ENCODE measurements at places on chromosomes 7 and 10.

- DNase-seq: no peak
Measured at GRCh38 chr7:139594911-139595476, 71.5 kb downstream of the CLEC2L start.

- no peak for DNase-seq
Measured at GRCh38 chr10:46227571-46227935, 59.2 kb upstream of the ANTXRL start.

DNA sequence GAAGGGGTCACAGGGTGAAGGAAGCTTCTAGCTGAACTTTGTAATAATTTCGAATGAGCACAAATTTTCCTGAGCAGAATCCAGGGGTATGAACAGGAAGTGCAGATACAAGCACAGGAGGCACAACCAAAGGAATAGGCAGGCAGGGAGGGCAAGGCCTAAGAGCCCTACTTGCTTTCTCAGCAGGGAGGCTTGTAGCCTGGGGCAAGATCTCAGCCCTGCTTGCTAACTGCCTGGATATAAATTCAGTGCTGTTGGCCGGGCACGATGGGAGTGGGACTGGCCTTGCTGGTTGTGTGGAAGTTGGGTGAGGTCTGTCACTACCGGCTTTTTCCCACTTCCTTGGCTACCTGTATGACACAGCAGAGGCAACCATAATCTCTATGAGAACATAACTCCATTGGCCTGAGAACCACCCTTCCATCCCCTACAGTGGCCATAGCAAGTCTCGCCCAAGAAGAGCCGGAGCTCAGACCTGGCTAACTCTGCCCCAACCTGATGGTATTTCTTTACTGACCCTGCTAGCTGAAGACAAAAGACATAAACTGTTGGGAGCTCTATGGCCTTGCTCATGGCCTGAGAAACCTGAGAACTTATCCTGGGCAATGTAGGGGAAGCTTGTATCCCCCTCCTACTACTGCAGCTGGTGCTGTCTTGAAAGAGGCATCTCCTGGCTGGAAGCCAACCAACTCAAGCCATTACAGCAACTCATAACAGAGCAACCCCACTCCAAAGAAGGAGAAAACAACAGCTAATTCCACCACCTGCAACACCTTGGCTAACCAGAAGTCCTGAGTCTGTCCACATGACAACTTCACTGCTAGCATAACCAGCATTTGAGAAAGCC, 27.6 kb downstream of the CLDN12 start:
- DNase-seq: peak; percentile 28

DNA sequence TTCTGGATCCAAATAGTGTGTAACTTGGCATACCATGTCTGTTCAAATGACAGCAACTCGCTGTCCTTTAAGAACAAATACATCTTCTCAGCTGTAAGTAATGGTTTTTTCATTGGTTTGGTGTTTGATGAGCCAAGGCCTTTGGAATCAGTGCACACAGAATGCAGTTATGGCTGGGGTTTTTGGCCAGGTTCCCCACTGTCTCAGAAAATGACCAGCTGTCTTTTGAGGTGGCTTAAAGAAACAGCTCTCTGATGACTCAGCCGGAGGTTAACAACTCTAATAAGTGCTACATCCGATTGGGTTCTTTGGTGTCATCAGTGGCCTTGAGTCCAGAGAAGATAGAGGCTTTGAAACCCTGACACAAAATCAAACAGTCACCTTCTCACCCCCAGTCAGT, 688.4 kb downstream of the REEP3 start:
- peak; percentile 8 for DNase-seq

DNA sequence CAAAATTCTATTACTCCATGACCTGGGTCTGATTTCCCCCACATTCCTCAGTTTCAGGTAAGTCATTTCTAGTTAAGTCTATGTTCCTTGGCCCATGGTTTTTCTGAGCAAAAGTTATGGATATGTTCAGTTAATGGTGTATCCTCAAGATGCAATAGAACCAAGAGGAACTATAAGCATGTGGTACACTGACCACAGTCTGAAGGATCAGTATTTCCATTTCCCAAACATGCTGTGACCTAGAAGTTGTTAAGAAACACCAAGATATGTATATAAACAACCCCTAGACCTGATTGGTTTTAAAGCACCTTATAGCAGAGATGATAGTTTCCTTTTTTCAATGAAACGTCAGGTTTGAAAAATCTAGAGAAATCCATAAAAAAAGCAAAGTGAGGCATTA, 94.2 kb upstream of the ABCB5 start:
- DNase-seq: no peak

GRCh38 chr10:58778966-58779365, 266.3 kb downstream of the BICC1 start:
- no peak for DNase-seq

DNA sequence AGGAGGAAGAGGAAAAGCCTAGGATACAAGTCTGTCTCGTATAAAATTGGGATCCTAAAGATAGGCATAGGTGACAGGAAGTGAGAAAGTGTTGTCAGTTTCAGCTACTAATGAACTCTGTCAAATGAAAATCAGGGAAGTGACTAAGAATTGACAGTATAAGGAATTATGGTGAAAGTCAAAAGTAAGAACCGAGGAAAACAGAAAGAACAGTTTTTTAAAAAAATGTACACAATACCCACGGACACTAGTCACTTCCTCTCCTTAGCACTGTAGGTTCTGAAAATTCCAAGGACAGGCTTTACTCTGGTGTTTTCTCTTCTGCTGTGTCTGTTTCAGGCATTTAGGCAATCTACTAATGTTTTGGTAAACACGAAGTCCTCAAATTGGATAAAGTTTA, 42.3 kb downstream of the ATAD1 start:
- DNase-seq: no peak

DNA sequence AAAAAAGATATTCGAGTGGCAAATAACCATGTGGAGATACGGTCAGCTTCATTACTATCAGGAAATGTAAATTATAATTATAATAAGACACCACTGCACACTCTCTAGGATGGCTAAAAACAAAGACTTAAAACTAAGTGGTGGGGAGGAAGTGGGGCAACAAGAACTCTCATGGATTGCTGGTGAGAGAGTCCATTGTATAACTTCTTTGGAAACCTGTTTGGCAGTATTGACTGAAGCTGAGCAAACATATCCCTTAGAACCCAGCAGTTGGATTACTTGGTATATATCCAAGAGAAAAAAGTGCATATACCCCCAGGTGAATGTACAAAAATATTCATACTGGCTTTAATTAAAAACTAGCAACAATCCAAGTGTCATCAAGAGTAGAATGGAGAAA, 133.7 kb upstream of the CTBP2 start:
- DNase-seq: no peak

Data from skeletal muscle cell (primary cell).